ENCODE measurements at places on chromosomes 7 and 10.

DNA sequence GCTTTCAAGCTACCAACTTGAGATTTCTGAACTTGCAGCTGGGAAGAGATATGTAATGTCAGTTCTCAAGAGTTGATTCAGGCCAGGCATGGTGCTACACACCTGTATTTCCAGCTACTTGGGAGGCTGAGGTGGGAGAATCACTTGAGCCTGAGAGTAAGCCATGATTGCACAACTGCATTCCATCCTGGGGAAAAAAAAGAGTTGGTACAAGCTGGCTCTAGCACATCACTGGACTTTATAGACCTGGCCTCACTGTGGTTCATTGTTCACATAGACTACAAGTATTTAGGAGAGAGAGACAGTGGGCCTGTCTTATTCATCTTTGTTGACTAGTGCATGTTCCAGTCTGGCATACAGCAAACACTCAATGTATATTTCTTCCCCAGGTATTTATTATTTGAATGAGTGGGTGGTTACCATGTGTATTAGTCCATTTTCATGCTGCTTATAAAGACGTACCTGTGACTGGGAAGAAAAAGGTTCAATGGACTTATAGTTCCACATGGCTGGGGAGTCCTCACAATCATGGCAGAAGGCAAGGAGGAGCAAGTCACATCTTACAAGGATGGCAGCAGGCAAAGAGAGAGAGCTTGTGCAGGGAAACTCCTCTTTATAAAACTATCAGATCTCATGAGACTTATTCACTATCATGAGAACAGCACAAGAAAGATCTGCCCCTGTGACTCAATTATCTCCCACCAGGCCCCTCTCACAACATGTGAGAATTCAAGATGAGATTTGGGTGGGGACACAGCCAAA lies 176.5 kb downstream of the PFKFB3 start:
- no peak for DNase-seq

DNA sequence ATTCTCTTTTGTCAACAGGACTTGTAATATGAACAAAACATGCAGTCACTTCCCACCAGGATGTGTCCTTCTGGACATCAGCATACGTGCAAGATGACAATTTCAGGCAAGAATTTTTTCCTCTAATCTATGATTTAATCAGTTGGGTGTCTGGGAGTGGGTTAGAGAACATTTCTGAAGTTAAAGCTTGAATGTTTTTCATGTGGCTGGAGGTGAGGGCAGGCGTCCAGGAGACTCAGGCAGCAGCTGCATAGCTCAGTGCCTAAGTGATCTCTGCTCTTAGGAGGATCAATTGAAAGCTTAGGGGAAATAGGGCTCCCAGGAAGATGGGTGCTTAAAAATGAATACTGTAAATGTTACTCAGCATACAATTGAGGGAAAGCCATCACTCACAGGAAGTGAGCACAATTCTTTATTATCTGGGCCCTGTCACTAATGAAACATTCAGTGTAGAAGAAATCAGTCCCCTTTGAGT lies 457.6 kb upstream of the KLF6 start:
- no peak for DNase-seq

- no peak for DNase-seq
These were observed 176.8 kb downstream of the CPEB3 start for GRCh38 chr10:92113911-92114600.

DNA sequence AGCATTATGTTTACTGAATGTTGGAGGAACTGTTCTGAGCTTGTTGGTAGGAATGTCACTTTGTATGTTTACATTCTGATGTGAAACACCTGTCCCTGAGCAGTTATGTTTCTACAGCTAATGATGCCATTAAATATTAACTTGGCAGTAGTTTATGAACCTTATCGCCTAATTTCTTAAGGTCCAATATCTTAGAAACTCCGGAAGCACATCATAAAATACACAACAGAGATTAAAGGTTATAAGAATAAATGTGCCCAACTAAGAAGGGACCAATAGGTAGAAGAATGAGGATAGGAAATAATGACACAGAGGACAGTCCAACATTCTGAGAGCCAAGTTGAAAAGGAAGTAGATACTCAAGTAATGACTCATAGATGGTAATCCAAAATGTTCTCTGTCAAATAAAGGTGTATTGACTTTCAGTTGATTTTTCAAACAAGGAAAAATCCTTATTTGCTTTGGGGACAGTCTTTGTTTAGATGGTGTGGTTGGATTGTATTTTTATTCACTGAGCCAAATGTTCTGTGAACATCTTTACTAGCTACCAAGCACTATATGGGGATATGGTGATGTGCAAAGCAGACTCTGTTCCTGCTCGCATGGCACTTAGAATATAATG lies 31.9 kb downstream of the LCOR start:
- peak; percentile 33 for DNase-seq

DNA sequence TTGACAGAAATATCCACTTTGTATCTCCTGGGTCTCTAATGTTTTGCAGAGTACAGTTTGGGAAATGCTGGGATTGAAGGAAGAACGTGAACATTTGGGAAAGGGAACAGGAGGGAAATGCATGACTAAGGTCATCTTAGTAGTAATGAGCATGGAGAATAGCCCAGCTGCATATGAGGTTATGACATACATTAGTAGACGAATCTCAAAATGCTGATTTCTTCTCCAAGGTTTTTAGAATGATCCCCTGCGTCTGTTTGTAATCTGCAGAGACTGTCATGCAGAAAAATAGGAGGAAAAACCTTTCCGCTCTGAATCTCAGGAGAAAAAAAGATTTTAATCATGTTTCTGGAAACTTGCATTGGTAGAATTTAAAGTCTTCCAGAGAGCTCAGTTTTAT lies 133.6 kb downstream of the PPP1R9A start:
- DNase-seq: no peak

GRCh38 chr7:111266613-111267012 lies 175.7 kb downstream of the LRRN3 start:
- no peak for DNase-seq

DNA sequence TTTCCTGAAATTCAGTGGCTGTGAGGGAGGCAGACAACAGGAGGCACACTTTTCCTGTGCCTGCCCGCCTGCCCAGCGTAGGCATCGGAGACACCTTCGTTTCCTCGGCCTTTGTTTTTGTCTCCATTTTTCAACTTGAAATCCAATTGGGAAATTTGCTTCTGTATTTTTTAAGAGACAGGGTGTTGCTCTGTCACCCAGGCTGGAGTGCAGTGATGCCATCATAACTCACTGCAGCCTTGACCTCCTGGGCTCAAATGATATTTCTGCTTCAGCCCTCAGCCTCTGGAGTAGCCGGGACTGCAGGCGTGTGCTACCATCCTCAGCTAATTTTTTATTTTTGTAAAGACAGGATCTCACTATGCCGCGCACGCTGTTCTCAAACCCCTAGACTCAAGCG lies 116.8 kb downstream of the CYTH3 start:
- DNase-seq: no peak

- DNase-seq: no peak
These were observed 30.6 kb downstream of the DNMBP start for GRCh38 chr10:99979066-99979685.

- DNase-seq: no peak
These were observed 136.5 kb downstream of the CNNM2 start for GRCh38 chr10:103054621-103055020.

DNA sequence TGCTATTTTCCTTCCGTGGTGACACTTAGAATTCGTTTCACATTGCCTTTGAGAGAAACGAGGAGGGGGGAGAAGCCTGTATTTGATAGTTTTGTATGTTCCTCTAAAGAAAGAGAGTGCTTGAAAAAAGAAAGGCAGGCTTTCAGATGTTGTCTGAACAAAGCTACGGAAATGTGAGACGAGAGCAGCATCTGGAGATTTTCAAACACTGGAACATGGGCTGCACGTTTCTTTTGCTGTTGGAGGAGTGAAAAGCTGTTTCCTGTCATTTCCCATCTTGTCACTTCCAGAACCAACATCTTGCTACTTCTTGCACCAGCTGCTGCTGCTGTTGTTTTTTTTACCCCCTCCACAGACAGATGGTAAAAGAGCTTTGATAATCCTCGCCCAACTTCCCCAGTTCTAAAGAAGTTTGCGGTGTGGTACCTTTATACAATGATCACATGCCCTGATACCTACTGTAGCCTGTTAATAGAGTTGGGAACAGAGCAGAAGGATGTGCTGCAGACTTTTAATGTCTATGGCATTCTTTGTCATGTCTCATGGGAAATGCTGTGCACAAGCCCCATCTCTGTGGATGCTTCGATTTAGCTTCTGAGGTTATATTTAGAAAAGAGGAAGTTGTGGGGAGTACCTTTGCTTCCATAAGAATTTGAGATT lies 408.1 kb downstream of the AUTS2 start:
- DNase-seq: peak; percentile 22

DNA sequence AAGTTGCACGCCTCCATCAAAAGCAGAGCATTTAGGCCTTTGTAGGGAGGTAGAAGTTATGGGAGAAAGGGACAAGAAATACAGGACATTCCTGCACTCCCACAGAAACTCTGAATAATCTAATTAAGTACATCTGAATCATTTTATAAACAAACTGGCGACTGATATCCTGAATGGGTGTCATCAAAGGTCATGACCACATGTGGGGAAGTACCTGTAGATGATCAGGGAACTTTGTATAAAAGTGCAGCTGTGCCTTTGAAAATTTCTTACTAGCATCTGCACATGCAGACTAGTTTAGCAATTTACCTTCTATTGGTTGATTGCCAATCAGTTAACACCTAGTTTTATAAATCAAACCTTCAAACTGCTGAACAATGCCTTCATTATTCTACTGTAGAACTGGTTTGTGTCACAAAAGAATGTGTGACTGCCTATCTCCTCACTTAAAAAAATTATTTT lies 17.1 kb downstream of the STEAP4 start:
- DNase-seq: no peak

GRCh38 chr7:139570119-139570518 lies 46.6 kb downstream of the CLEC2L start:
- no peak for DNase-seq

DNA sequence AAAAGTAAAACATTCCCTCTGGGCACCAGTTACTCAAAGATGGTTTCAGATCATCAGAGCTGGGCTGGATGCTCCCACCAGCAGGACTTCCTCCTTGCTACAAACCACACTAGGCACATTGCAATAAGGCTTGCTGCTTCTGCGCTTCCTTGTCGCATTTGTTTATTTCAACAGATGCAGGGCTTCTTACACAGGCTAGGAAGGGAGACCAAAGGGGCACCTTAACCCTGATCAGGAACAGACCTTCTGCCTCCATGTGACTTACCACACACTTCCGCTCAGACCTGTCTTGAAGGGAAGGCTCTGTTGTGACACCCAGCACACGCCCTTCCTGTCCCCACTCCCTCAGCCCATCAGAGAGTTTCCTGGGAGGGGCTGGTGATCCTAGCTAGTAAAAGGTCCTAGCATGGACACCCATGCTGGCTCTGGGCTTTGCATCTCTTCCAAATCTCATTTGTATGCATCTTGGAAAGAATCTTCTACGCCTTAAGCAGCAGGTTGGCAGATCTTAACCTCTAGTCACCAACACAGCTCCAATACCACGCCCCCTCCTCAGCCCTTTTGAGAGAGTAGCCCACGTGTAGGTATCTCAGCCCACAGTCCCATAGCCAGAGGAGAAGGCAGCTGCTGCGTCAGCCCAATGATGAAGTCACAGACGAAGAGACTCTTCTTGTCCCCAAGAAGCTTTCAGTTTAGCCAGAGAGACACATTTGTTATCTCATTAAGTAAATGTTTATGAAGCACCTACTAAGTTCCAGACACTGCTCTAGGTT lies 47.1 kb upstream of the SVIL start:
- DNase-seq: peak; percentile 83

DNA sequence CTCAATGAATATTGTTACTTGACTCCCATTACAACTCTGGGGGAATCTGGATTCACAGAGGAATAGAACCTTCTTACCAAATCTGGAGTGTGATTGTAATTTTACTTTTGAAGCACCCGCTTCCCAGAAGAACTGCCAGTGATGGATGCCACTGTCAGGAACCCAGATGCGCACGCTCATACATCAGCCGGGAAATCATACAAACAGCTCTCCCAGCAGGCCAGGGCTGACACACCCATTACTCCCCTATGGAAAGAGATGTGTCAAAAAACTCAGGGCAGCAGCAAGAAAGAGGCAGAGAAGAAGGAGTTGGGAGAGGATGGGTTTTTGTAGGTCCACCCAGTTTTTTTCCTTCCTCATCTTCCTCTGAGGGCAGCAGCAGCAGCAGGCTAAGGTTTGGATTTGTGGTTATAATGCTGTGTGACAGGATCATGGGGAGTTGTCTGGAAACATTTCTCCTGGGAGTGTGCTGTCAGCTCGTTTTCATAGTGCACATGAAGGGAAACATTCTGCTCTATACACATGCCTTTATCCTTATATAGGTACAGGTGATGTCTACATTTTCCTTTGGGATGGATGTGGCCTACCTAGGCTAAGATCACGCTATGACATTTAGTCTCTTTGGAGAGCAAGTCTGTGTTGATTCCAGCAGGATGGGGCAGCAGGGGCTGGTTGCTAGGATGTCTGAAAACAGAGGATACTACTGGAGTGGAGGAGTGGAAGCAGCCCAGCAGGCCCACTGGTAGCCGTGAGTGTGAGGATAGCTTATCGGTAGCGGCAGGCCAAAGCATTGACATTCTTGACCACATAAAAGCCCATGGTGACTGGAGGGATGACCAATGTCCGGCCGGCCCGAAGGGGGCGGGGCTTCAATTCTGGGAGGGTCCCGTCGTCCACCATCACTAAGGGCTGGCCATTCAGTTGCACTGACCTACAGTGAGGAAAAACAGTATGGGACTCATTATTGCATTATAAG lies 12.4 kb upstream of the HPS1 start:
- no peak for DNase-seq

- DNase-seq: no peak
These were observed 365.8 kb downstream of the BBS9 start for GRCh38 chr7:33495207-33495606.

- no peak for DNase-seq
These were observed 205.2 kb downstream of the SFMBT2 start for GRCh38 chr10:7205656-7206055.

DNA sequence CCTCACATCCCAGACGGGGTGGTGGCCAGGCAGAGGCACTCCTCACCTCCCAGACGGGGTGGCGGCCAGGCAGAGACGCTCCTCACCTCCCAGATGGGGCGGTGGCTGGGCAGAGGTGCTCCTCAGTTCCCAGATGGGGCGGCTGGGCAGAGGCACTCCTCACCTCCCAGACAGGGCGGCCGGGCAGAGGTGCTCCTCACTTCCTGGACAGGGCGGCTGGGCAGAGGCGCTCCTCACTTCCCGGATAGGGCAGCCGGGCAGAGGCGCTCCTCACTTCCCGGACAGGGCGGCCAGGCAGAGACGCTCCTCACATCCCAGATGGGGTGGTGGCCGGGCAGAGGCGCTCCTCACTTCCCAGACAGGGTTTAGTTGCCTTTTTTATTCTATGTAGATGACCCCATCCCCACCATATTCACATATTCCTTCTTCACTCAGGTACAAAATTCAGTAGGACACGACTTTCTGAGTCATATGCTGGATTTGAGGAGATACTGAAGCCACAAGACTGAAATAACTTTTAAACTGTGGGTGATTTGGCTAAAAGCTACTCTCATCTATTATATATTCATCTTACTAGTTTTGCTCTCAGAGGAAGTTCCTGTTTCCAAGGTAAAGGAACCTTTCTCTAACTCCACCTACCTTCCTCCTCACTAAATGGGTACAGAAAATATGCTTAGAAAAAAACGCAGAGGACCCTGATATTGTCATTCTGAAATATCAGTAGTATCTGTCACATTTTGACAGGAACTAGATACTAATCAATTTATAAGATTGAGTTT lies 54.4 kb downstream of the ENTPD1 start:
- no peak for DNase-seq

- DNase-seq: peak; percentile 90
These were observed 23.9 kb downstream of the SCD start for GRCh38 chr10:100370714-100371481.

Measured in hematopoietic multipotent progenitor cell treated with erythropoietin and hydrocortisone succinate and interleukin-3 and kit ligand, for 6 days (in vitro differentiated cells).